ENCODE measurements at places on chromosomes 7 and 10. TPM values are rescaled to one million over a fixed set of nuclear protein-coding genes. Genes with fewer than 3 reads are reported as not detected.

The OR2A12 gene
- not detected for total RNA-seq

GRCh38 chr7:82345886-82346285, 97.7 kb downstream of the CACNA2D1 start:
- H3K4me3 ChIP-seq = no peak overlapping the region
- H3K36me3 ChIP-seq = no peaks in the 10 kb centered on the region
- no peak overlapping the region for H3K27ac ChIP-seq
- no peaks in the 10 kb centered on the region for H3K4me1 ChIP-seq

The SCIN gene
- total RNA-seq = not detected

The NEUROD6 gene
- total RNA-seq = not detected
